ENCODE measurements at places on chromosomes 4 and X.
A peak's percentile ranks its signal among the peaks of the same experiment; 100 is the strongest.

DNA sequence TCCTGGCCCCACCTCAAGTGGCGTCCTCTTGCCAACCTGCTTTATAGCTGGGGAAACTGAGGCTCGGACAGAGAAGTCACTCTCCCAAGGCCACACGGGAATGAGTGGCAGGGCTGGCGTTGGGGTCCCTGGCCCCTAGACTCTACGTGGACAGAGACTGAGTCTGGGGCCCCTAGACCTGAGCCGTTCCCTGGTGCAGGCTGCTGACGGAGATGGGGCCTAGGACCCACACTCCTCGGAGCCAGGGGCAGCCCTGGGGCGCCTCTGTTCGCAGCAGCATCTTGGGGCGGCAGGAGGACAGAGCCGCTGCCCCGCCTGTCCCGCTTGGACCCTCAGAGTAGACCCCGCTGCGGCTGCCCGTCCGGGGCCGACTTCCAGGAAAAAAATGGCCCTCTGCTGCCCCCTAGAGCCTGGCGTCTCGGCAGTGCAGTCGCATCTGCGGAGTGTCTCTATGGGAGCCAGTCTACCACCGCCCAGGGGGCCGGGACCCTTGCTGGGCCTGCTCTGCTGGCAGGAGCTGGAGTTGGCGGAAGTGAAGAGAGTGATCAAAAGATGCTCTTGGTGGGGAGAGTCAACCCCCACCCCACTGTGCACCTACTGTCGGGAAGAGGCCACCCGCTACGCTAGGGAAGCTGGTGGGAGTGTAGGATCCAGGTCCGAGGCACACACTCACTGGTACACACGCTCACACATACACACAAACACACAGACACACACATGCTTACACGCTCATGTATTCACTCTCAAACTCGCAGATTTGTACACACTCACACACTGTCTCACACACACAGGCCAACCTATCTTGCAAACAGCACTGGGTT, 220.1 kb downstream of the AFAP1 start:
- peak; percentile 80 for DNase-seq

GRCh38 chr4:122701965-122702364, 30.5 kb upstream of the BBS12 start:
- no peak for DNase-seq

DNA sequence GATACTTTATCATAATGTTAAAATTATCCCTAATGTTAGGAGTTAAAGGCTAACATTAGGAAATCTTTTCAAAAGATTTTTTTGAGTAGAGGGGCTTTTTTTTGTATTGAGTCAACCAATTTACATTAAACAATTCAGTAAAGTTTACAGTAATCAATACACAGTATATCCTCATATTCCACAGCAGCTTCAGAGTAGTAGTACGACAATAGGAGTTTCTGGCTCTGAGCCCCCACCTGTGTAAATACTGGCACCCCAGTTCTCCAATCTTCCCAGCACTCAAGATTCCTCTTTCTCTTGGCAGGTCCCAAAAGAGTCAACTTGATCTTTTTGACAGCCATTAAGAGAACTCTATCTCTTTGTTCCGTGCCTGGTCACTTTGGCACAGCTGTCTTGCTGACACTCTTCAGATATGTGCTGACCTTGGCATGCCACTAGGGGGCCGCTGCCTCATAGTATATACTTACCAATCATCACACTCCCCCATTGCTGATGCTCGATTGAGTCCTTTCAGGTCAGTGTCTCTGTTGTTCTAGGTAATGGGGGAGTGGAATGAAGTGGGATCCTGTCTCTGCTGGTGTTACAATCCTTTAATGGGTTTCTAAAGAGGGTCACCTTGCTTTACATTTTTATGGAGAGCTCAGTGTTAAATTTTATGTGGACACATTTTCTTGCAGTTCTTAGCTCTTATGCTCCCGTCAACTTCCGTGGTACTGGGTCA, 19.5 kb upstream of the CCNI start:
- DNase-seq, result peak; percentile 29

DNA sequence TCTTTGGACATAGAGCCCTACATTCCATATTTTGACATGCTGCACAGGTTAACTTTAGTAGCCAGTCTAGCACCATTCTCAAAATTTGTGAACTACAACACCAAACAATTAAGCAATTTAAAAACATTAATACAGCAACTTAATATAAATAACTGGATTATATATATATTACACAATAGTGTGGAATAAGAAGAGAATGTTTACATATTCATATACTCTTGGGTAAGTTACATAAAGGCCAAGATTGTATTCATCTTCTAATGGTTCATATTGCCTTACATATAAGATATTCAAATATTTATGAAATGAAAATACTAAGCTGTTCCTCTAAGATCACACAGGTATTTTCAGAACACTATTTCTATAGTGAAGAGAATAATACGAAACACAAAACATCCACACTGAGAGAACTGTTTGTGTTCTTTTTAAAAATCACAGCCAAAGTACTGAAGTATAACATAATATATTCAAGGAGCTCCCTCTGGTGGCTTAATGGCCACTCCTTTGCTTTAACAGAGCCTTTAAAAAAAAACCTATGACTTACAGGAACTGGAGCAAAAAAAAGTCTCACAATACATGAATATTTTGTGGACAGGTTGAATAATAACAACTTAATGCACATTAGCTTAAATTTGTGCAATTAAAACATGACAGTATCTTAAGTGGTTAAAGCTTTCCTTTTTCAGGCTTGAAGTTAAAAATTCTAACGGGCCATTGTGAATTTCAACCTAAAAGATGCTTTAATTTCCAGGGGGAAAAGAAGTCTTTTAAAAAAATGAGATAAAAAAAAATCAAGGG, 46.2 kb downstream of the NEK1 start:
- DNase-seq, result no peak

- no peak for DNase-seq
Measured at GRCh38 chr4:85452058-85452731, 22.8 kb upstream of the ARHGAP24 start.

DNA sequence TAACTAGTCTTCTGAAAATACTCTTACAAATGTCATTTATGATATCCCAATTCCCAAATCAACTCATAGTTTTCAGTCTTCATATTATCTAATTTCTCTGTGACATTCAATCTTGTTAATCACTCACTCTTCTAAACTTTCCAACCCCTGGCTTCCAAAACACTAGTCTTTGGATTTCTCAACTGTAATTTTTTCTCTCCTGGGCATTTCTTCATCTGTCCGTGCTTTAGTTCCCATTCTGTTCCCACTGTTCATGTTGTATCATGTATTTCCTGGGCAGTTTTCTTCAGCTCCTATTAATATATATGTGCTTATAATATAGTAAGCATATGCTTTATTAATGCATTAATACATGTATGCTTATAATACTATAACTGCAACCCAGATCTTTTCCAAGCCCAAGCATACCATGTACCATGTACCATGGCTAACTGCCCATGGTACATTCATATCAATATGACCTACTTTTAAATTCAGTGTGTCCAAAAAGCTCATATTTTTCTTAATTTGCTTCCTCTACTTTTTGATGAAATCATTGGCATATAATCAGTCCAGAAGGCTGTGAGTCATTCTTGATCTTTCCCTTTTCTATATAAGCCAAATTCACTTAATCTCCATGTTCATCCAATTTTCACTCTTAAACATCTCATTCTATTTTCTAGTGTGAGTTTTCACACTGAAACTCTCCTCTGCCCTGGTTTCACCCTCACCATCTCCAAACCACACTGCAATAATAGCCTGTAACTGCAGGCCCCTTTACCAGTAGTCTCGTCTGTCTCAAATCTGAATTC, 21.3 kb upstream of the GK2 start:
- no peak for DNase-seq

- no peak for DNase-seq
Measured at GRCh38 chrX:118548841-118549240, 53.2 kb downstream of the DOCK11 start.

DNA sequence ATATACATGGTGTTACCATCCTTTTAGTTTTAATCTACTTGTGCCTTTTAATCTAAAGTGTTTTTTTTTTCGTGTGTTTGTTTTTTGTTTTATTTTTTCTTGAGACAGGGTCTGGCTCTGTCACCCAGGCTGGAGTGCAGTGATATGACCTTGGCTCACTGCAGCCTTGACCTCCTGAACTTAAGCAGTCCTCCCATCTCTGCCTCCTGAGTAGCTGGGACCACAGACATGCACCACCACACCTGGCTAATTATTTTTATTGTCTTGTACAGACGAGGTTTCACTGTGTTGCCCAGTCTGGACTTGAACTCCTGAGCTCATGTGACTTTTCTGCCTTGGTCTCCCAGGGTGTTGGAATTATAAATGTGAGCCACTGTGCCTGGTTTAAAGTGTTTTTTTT, 33.1 kb downstream of the BMP2K start:
- no peak for DNase-seq

DNA sequence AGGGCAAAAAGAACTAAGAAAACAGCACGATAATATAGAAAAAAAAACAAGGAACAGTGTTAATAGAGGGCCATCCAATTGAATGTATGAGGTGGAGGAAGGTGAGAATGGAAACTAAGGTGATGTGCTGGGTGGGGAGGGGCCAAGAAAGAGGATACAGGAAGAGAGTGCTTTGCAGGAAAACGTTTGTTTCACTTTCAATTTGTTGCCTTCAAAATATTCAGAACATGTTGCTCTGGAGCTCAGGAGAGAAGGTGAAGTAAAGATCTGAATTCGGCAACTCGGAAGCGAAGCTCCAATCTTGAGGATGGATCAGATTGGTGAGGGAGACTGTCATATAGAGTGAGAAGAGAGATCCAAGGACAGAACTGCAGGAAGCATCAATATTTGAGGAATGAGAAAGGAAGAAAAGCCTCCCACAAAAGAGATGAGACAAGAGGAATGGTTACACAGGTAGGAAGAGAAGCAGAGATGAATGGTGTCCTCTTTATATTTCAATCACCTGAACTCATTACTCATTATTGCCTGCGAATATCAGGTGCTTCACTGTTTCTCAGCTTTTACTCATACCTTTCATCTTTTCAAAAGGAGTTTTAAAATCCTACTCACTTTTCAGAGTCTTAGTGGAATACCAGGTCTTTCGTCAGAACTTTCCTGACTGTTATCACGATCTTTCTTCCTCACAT, 14.7 kb upstream of the SEC24D start:
- DNase-seq, result no peak

- no peak for DNase-seq
Measured at GRCh38 chr4:183909801-183910200, 4.7 kb downstream of the STOX2 start.

- no peak for DNase-seq
Measured at GRCh38 chr4:26094076-26094475, 180.1 kb downstream of the SMIM20 start.

- no peak for DNase-seq
Measured at GRCh38 chrX:44621078-44621477, 78.4 kb upstream of the FUNDC1 start.

DNA sequence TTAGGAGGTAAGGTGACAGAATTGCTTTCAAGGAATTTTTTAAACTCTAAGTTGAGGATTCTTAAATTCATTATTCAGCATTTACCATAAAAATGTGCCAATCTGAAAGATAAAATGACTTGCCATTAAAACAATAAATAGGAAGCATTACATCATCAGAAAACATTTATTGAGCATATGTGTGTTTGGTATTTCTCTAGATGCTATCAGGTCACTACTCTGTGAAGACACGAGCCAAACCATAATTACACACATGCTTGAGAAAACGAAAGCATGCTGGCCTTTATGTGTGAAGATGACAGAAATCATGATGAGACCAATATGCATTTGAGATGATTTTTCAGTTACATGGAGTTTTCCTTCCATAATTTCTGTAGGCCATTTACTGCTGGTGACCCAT, 12.3 kb upstream of the IL21 start:
- no peak for DNase-seq

- DNase-seq, result no peak
Measured at GRCh38 chr4:149690726-149691125, 124.9 kb downstream of the IQCM start.

- DNase-seq, result no peak
Measured at GRCh38 chr4:68272380-68272779, 26.9 kb upstream of the TMPRSS11B start.

- DNase-seq, result no peak
Measured at GRCh38 chr4:146975527-146975926, 29.9 kb upstream of the TTC29 start.

Data from GM12892 (cell line).